ENCODE measurements at places on chromosomes 5 and 9. TPM values are rescaled to one million over a fixed set of nuclear protein-coding genes. Genes with fewer than 3 reads are reported as not detected.

GRCh38 chr5:133754575-133755169, 142.3 kb upstream of the FSTL4 start:
- peak; percentile 14 for DNase-seq
- H3K4me1 ChIP-seq, result no peaks in the 10 kb centered on the region
- no peak overlapping the region for H3K27ac ChIP-seq
- H3K36me3 ChIP-seq, result no peaks in the 10 kb centered on the region

- no peak overlapping the region for H3K4me3 ChIP-seq
- no peaks in the 10 kb centered on the region for H3K36me3 ChIP-seq
- H3K4me1 ChIP-seq, result no peaks in the 10 kb centered on the region
- H3K27me3 ChIP-seq, result no peaks in the 10 kb centered on the region
- H3K27ac ChIP-seq, result no peak overlapping the region
- no peak for DNase-seq
Measured at GRCh38 chr5:2753452-2754420, 2.3 kb upstream of the IRX2 start.

GRCh38 chr5:100796851-100797250, 106.2 kb downstream of the ST8SIA4 start:
- H3K27ac ChIP-seq, result no peak overlapping the region
- no peaks in the 10 kb centered on the region for H3K27me3 ChIP-seq
- no peak overlapping the region for H3K4me3 ChIP-seq
- DNase-seq, result no peak

Gene CARTPT
- not detected for total RNA-seq

DNA sequence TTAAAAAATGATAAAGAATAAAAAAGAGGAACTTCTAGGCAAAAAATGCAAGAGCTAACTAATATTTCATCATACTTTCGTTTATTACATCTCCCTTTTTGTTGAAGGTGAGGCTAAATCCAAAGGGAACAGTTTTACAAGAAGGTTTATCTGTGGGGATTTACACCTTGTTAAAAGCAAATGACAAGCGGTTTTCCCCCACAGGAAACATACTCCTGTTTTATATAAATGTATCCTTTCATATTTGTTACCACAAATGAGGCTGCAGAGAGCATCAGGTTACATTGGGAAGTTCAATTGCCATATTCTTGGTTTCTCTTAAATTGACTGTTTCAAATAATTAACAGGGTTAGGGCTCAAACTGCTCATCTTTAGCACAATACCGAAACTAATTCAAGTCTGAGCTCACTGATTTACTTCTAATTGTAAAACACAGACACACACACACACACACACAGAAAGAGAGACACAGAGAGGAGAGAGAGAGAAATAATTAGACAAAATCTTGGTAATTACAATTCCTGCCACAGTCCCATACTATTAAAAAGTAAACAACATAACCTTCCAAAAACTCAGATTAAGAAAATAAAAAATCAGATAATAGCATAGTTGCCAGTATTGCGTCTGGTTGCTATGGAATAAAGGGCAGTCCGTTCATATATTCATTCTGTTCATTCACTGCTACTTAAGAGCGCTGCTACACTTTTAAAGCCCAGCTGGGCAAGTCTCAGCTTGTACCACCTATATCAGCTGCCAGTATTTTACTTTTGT, 17.1 kb downstream of the RFX3 start:
- H3K27ac ChIP-seq, result no peak overlapping the region
- no peak overlapping the region for H3K4me3 ChIP-seq
- no peaks in the 10 kb centered on the region for H3K36me3 ChIP-seq

DNA sequence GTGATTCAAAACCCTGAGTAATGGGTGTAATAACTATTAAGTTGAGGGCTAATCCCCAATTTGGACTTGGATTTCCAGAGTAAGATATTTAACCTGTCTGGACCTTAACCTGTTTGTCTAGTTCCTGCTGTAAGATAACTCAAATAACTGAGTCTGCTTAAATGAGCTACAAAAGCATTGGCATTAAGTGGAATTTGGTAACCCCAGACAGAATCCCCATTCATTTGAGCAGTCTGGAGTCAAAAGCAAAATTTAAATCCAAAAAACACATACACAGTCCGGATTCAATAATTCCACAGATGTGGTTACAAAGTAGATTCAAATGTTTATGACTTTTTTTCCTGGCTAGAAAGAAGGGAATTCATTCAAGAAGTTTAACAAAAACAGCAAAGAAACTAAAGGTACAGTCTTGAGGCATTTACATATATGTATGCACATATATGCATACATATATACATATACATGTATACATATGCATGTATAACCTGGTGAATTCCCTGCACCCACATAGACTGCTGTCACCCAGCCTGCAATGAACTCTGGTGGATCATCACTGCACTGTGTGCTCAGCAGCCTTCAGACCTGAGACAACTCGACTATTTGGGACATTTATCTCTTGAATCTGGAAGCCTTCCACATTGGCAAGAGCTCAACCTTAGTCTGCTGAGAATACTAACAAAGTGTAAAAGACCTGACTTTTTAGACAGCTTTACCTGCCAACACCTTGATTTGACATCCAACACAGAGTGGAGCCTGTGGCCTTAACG, 205.4 kb downstream of the LURAP1L start:
- H3K4me3 ChIP-seq, result no peak overlapping the region
- no peak overlapping the region for H3K27ac ChIP-seq
- no peak for DNase-seq
- H3K27me3 ChIP-seq, result no peaks in the 10 kb centered on the region

Gene ROR2
- total RNA-seq, result 27.9 TPM

GRCh38 chr5:310516-310915, 11.0 kb upstream of the AHRR start:
- peaks cover 19% of the 10 kb centered on the region for H3K36me3 ChIP-seq
- no peak overlapping the region for H3K27ac ChIP-seq
- DNase-seq, result no peak
- H3K27me3 ChIP-seq, result no peaks in the 10 kb centered on the region
- no peak overlapping the region for H3K4me3 ChIP-seq

DNA sequence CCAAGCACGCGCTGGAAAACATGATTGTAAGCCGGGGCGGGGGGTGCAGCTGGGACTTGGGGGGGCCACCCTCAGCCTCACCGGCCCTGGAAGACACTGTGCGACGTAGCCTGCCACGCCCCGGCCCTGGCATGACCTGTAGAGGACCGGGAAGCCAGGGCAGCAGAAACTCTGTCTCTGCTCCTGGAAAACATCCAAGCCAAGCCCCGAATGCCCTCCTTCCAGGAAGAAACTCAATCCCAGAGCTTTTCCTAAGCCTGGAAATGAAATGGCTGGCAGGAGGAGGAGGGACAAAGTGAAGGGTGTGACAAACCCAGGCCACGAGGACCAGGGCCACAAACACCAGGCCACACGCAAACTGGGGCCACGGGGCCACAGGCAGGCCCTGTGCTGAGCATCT, 55.4 kb downstream of the KCNT1 start:
- no peak for DNase-seq
- H3K4me1 ChIP-seq, result no peaks in the 10 kb centered on the region
- no peaks in the 10 kb centered on the region for H3K36me3 ChIP-seq

- peaks cover 2% of the 10 kb centered on the region for H3K4me1 ChIP-seq
- H3K36me3 ChIP-seq, result no peaks in the 10 kb centered on the region
- no peak overlapping the region for H3K4me3 ChIP-seq
- H3K27me3 ChIP-seq, result no peaks in the 10 kb centered on the region
Measured at GRCh38 chr5:65032250-65032649, 263.5 kb downstream of the CWC27 start.

DNA sequence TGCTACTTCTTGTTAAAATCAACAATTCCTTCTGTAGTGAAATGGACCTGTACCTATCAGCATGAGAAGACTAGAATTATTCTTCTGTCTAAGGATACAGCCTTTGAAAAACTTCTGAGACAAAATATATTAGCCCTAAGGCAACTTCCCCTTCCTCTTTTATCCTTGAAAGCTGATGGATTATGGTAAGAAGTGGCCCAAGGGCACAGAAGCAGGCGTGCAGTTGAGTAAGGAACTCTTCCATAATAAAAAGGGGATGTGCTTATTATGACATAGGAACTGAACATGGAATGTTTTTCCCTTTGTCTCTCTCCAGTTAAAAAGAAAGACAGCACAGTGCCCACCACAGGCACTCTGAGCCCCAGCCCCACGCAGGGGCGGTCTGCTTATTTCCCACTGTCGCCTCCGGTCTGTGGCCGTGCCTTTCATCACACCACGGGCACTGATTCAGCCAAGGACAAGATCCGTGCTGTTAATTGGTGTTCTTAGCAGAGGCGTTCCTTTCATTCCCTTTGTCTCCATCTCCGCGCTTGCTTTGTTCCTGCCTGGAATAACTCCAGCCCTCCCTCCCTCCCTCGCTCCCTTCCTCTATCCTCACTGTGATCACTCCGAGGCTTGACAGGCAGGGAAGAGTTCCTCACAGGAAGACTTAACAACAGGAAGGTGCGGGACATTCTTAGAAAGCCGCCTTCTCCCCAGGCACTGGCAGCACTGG, 135.9 kb upstream of the OTULINL start:
- H3K36me3 ChIP-seq, result peaks cover 7% of the 10 kb centered on the region
- H3K27ac ChIP-seq, result peak overlapping the region; percentile 27

Gene EDIL3
- 9.2 TPM for total RNA-seq

- DNase-seq, result no peak
- H3K4me1 ChIP-seq, result no peaks in the 10 kb centered on the region
- no peak overlapping the region for H3K4me3 ChIP-seq
- H3K36me3 ChIP-seq, result no peaks in the 10 kb centered on the region
- H3K27ac ChIP-seq, result no peak overlapping the region
Measured at GRCh38 chr5:67623078-67623477, 426.5 kb upstream of the CD180 start.

DNA sequence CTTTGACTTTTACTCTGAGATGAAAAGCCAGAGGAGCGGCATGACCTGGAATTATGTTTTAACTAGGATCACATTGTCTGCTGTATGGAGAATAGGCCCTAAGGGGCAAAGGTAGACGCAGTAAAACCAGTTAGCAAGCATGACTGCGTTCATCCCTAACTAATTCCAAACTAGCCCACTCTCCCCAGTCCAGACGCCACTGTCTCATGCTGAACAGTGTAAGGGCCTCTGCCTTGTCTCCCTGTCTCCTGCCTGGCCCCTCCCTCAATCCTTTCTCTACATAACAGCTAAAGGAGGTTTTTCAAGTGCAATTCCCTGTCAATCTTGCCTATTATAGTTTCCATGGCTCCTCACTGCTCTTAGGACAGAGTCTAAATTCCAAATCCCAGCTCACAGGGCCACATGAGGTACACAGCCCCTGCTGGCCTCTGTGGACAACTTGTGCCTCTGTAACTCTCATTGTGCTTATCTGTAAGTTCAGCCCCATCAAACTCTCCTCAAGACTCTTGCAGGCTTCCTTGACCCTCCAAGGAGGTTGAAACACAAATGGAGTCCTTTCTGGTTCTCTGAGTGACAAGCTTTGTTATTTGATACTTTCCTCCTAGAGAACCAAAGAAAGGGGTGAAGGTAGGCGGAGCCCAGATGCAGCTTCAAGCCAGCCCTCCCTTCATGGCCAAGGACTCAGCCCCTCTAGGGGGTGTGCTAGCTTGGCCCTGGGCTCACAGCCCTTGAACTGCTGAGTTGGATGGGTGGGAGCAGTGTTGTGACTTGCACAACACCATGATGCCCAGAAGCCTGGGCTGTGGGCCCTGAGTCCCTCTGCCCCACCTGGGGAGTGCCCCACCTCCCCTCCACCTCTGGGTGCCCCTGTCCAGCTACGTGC, 16.0 kb upstream of the SLC22A4 start:
- H3K36me3 ChIP-seq, result no peaks in the 10 kb centered on the region
- no peaks in the 10 kb centered on the region for H3K4me1 ChIP-seq
- no peak overlapping the region for H3K27ac ChIP-seq
- peaks cover 4% of the 10 kb centered on the region for H3K27me3 ChIP-seq
- no peak overlapping the region for H3K4me3 ChIP-seq
- DNase-seq, result no peak

Gene TOR4A
- total RNA-seq, result 22.1 TPM

DNA sequence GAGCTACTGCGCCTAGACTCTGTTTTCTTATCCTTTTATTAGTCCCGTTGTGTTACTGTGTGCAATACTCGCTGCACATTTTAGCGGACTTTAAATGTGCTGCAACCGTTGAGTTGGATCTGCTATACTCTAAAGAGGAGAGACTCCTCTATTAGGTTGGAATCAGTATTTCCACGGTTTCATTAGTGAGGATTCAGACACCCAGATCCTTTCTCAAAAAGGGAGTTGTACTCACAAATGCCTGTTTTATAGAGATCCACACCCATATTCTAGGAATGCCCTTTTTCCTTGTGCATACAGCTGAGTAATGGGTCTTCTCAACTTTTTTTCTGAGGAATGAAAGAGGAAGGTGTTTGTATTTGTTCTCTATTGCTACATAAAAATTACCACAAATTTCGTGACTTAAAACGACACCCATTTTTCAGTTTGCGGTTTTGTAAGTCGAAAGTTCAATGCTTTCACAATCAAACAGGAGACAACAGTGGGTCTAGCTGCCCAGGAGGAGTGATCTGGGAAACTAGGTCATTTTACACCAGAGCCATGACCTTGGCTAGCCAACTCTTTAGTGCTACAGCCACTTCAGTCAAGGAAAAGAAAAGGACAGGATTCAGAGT, 52.8 kb upstream of the SLC44A1 start:
- H3K4me3 ChIP-seq, result no peak overlapping the region
- H3K27ac ChIP-seq, result no peak overlapping the region
- peaks cover 2% of the 10 kb centered on the region for H3K4me1 ChIP-seq

GRCh38 chr9:131799177-131799823, 59.4 kb upstream of the RAPGEF1 start:
- H3K27me3 ChIP-seq, result peaks cover 9% of the 10 kb centered on the region
- no peak overlapping the region for H3K4me3 ChIP-seq
- DNase-seq, result peak; percentile 32
- H3K36me3 ChIP-seq, result no peaks in the 10 kb centered on the region

- no peaks in the 10 kb centered on the region for H3K36me3 ChIP-seq
- DNase-seq, result no peak
- no peaks in the 10 kb centered on the region for H3K4me1 ChIP-seq
- H3K27ac ChIP-seq, result no peak overlapping the region
- no peak overlapping the region for H3K4me3 ChIP-seq
- no peaks in the 10 kb centered on the region for H3K27me3 ChIP-seq
Measured at GRCh38 chr5:107437986-107438510, 232.7 kb downstream of the EFNA5 start.

GRCh38 chr9:5186416-5187169, 1.2 kb upstream of the INSL6 start:
- no peaks in the 10 kb centered on the region for H3K27me3 ChIP-seq
- no peak overlapping the region for H3K27ac ChIP-seq
- no peak overlapping the region for H3K4me3 ChIP-seq
- H3K36me3 ChIP-seq, result no peaks in the 10 kb centered on the region
- H3K4me1 ChIP-seq, result no peaks in the 10 kb centered on the region
- DNase-seq, result peak; percentile 64

GRCh38 chr5:154683101-154683880, 71.9 kb upstream of the LARP1 start:
- no peak overlapping the region for H3K27ac ChIP-seq
- DNase-seq, result no peak
- peak overlapping the region; percentile 50 for H3K4me3 ChIP-seq
- H3K27me3 ChIP-seq, result no peaks in the 10 kb centered on the region
